ENCODE measurements at places on chromosomes 7 and 10.

DNA sequence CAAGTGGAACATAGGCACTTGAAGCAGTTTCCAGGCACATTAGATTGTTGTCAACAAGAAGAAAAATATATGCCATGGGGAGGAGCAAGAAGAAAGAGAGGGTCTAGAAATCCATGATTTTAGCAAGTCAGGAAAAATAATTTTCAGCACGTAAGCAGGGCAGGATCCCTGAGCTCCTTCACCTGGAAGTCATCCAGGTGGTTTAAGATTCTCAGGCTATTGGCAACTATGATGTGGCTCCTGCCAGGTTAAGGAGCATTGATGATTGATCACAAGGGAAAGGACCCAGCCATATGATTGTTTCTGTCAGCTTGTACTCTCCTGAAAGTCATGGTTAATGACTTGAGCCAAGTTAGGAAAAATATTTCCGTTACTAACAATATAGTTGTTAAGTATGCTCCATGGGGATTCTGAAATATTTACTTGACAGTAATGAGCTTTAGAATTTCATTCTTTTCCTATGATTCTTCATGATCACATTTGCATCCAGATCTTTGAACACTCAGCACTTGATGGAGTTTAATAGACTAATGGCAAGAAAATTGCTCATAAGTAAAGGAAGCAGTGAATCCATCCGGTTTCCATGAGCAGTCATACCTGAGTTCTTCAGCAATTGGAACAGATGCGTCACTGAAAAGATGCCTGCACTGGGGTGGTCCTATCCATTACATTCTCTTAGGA lies 209.1 kb downstream of the BICC1 start:
- DNase-seq: no peak

- no peak for DNase-seq
These were observed 76.2 kb downstream of the RNF133 start for GRCh38 chr7:122622682-122623081.

DNA sequence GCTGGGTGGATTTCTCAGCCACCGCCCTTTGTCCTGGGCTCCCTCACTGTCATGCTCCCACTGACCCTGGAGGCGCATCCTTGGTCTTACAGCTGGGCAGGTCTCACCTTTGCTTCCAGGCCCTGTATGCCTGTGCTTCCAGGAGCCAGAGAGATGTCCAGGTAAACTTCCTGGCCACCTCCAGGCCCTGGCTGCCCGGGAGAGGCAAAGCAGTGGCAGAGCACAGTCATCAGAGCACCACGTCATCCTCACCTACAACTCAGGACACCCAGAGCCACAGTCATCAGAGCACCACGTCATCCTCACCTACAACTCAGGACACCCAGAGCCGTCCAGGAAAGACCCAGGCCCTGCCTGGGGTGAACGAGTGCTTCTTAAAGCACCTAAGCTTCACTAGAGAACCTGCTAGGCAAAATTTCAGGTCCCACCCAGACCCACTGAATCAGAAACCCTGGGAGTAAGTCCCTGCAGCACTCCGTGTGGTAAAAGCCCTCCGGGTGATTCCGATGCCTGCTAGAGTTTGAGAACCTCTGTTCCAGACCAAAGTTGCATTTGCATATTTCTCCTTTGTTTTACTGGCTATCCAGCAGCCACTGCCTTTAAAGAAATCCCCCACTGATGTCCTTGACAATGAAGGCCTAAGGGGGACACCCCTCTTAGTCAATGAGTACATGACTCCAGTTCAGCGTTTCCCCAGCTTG lies 62.3 kb downstream of the DLG5 start:
- DNase-seq: no peak

- DNase-seq: no peak
These were observed 240.2 kb downstream of the C7orf25 start for GRCh38 chr7:42671627-42672026.

GRCh38 chr7:132782777-132783640 lies 206.7 kb upstream of the PLXNA4 start:
- no peak for DNase-seq

DNA sequence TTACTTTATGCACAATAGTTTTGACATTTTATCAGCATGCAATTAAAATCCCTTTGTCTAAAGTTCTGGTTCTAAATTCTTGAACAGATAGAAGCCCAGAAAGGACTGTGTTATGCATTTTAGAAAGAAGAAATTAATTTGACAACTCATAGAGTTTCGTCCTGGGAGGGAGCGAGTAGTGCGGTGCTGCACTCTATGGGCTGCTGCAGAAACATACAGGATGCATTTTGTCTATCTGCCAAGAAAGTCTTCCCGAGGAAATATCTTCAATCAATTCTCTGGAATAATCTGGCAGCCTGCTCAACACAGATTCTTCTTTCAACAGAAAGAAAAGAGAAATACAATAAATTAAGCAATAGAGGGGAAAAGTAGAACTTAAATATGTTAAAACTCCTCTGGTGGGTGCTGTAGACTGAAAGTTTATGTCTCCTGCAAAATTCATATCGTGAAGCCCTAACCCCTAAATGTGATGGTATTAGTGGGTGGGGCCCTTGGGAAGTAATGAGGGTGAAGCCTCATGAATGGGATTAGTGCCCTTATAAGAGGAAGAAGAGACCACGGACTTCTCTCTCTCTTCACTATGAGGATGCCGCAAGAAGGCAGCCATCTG lies 39.0 kb upstream of the IFRD1 start:
- no peak for DNase-seq

GRCh38 chr7:19392246-19392645 lies 247.0 kb upstream of the FERD3L start:
- no peak for DNase-seq

DNA sequence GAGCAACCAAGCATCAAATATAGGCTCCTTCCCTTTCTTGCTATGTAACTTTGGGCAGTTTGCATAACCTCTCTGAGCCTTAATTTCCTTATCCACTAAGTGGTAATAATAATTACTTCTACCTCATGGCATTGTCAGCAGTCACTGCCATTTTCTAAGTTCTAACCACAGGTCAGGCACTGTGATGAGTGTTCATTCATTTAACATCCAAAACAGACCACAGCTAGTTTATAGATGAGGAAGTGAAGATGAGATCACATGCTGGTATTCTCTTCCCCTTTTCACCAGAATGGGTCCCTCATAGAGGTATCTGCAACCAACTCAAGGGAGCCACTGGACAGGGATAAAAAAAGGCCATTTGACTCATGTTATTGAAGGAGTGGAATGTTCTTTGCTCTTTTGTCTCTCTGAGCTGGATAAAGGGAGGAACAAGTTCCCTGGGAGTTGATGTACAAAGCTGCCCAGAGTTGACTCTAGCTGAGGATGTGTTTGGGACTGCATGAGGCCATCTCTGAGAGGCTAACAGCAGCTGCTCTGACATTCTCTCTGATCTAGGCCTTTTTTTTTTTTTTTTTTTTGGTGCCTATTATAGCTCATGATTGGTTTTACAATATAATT lies 65.0 kb downstream of the DNAJC12 start:
- DNase-seq: no peak

DNA sequence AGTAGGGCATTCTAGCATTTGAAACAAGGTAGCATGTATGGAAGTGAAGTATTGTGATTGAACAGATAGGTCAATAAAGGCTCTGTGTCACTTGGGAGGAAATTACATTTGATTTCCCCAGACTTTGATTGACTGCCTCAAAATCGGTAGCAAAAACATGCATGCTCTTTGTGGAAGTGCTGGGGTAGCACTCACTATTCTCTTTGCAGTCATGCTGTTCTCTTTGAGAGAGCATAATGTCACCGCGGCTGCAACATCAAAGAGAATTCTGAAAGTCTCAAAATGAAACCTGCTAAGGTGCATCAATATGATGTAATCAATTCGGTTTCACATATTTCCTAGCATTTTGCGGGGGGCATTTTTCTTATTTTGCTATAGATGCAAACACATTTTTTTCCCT lies 64.2 kb downstream of the ARMC3 start:
- DNase-seq: peak; percentile 32

GRCh38 chr10:24209946-24210491 lies 1.1 kb downstream of the KIAA1217 start:
- peak; percentile 58 for DNase-seq

DNA sequence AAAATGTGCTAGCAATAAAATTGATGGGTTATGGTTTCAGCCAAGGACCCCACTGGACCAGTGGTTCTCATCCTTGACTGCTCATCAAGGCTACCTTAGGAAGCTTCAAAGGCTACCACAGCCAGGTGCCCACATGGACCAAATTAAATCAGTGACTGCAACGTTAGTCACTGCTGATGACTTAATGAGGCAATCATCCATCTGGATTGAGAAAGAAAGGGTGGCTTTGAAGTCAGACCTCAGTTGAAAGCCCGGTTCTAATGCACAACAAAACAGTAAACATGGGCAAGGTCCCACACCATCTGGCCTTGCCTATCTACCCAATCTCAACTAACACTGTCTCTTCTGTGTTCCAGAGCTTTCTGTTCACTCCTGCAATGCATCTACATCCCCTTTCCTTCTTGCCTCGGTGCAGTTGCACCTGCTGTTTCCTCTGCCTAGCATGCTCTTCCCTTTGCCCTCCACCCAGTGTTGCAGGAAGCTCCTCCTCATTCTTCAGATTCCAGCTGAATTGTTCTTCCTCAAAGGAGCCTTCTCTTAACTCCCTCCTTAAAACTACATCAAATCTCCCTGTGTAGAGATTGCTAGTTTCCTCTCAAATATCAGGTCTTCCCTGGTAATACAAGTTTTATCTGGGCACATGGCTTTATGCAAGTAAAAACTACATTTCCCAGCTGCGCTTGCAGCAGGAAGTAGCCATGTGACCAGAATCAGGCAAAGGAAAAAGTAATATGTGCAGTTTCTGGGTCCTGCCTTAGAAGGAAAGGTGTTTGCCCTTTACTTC lies 10.3 kb upstream of the KCNK18 start:
- no peak for DNase-seq

GRCh38 chr10:48970654-48971053 lies 31.0 kb upstream of the LRRC18 start:
- DNase-seq: no peak

GRCh38 chr7:151631570-151631952 lies 111.9 kb upstream of the RHEB start:
- DNase-seq: no peak

GRCh38 chr7:105493923-105494315 lies 28.2 kb downstream of the PUS7 start:
- DNase-seq: no peak

- no peak for DNase-seq
These were observed 249.8 kb downstream of the ARHGAP12 start for GRCh38 chr10:31678575-31679516.
